NCI-H2171 treated with DMSO at 0.1 percent for 48 hours (cell line): ENCODE measurements at places on chromosomes 11 and 22.

DNA sequence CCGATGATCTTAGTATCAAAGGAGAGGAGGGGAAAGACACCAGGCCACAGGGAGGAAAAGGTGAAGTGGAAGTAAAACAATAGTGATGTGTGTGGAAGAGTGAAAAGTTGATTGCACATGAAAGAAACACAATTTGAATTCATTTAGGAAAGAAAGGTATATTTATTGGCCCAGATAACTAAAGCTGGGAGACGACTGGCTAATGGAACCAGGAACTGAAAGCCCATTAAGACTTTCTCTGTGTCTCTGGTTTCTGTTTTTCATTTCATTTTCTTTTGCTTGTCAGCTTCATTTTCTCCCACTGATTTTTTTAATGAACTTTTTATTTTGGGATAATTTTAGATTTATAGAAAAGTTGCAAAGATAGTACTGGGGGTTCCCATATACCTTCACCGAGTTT is 5.1 kb upstream of the DCHS1 start:
- no peak for DNase-seq

DNA sequence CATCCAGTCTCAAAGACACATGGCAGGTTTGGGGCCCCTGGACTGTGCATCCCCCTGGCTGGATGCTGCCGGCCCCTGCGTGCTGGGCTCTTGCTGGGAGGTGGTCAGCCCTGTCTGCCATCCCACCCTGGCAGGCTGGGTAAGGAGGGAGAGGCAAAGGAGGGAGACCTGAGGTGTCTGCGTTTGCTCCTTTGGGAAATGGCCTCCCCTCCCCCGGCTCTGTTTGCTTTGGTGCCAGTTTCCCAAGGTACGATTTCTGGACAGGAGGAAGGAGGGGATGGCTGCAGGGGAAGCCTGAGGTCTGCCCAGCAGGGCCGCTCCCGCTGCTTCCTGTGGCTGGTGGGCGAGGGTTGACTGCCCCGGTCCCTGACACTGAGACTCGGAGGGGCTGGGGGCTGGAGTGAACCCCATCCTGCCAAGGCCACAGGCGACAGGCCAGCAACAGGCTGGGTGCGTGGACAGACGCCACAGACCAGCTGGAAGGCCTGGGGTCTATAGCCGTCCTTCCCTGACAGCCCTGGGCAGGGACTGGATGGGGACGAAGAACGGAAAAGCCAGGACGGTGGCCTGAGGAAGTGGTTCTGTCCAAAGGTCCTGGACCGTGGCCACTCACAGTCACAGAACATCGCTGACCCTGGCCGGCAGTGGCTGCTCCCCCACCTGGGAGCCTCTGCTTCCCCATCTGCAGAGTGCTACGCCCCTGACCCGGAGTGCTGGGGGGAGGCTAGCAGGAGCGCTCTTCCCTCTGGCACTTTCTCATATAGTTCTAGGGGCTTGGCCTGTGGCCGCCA is 38.0 kb downstream of the OSBPL5 start:
- DNase-seq: no peak

DNA sequence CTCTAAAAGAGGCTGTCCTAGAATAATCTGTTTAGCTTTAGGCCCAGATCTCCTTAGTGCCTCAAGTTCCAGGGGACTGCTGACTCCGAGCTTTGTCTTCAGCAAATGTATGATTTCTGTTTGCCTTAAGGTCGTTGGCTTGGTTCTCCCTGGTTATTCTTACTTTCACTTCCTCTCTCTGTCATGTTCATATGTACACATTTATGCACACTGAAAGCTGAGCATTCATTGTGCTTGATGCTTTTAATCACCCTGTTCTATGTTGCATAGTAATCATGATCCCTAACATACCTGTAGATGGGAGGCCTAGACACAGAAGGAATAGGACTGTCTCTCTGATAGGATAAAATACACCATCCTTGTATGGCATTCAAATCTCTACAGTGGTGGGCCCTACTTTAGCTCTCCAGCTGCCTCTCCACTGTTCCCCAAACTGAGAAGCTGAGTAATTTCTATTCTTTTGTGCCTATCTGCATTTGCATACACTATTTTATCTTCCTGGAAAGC is 7.2 kb downstream of the PPFIBP2 start:
- no peak for DNase-seq

- no peak for DNase-seq
Measured at GRCh38 chr22:30507670-30508069, 2.2 kb upstream of the SEC14L4 start.

- no peak for DNase-seq
Measured at GRCh38 chr11:78460471-78460870, 42.9 kb upstream of the GAB2 start.

GRCh38 chr11:134835561-134835960 is 423.5 kb upstream of the B3GAT1 start:
- DNase-seq: no peak

- no peak for DNase-seq
Measured at GRCh38 chr11:66600631-66601233, 7.7 kb downstream of the CCS start.

- no peak for DNase-seq
Measured at GRCh38 chr11:68297494-68297811, 14.9 kb upstream of the LRP5 start.

DNA sequence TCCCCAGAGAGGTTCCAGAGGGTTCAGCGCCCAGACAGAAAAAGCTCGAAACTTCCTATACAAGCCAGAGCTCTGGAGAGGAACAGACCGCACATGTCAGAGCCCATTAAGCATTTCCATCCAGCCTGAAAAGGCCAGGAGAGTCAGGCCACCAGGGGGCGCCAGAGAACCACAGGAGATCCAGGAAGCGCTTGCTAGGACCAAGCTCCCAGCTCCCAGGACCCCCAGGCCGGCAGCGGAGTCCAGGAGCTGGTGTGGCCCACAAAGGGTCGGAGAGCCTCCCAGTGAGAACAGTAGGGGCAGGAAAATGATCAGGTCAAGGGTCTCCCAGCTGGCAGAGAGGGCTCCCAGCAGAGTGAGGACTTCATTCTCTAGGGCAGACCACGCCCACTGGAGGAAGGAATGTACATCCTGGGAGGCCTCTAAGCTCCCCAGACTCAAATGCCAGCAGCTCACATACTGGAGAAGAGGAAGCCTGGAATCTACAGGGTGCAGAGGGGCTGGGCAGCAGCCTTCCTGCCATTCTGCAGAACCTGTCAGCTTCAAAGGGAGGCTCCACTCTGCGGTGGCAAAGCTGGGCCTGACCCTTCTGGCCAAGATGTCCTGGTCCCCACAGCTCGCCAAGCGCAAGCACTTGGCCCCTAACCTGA is 2.1 kb upstream of the MEI1 start:
- peak; percentile 83 for DNase-seq

DNA sequence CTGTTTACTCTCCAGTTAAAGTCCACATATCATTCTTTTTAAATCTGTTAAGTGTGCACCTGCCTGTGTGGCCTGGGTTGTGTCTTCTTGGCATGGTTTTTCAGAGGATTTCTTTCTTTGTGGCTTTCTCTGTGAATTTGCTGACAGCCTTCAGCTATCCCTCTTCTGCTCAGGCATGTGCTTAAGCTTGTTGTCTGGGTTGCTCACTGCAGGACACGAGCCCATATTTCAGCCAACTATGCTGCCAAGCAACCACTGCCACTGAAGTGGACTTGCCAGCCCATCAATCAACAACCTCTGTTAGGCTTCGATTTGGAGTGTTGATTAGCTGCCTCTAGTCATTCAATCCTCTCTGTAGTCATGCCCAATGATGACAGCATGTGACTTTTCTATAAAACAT is 18.4 kb downstream of the OR51I2 start:
- no peak for DNase-seq

GRCh38 chr22:22520020-22520656 is at the start of gene ZNF280A:
Gene ZNF280A (minus strand): TSS chr22:22520270. CDS start chr22:22515630, 4,640 bp downstream.
- peak; percentile 36 for DNase-seq

DNA sequence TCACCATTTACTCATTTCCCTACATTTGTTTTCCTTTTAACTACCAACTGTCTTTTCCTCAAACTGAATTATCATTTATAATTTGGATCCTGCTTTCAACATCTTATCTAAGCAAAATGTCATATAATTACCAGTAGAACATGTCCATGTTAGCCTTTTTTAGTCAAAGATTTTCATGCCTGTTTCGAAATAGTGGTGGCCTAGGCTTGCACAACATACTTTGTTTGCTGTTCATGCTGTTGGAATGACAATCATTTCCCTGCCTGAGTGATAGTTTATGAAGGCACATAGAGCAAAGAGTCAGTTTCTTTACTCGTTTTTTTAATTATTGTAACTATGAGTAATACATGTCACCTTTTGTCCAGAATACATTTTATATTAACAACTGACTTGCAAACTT is 144.3 kb upstream of the ANO3 start:
- DNase-seq: no peak

DNA sequence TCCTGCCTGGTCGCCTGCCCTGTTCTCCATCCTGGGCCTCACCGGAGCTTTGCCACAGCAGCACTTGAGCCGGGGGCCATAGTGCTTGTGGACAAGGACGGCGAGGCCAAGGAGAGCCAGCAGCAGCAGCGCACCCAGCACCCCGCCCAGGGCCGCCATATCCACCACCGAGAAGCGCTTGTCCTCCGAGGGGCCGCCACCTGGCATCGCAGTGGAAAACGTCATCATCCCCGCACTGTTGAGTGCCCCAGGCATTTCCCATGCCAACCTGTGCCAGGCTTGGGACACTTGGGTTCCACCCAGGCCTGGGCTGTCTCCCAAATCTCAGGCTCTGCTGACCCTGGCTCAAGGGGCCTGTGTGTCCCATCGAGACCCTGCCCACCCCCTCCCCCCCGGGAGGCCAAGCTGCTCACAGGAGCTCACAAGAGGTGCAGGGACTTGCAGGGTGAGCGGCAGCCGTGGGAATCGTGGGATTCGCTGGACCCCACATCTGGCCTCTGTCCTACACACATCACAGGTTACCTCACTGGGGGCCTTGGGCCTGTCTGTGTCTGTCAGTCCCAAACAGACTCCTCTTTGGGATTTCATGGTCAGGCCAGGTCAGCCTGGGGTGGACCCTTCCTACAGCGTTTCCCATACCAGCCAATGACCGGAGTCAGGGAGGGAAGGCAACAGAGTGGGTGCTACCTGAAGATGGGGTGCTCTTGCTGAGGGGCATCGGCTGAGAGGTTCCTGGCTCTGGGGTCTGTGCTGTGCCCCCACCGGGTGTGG is 2.3 kb upstream of the IRF7 start:
- no peak for DNase-seq

DNA sequence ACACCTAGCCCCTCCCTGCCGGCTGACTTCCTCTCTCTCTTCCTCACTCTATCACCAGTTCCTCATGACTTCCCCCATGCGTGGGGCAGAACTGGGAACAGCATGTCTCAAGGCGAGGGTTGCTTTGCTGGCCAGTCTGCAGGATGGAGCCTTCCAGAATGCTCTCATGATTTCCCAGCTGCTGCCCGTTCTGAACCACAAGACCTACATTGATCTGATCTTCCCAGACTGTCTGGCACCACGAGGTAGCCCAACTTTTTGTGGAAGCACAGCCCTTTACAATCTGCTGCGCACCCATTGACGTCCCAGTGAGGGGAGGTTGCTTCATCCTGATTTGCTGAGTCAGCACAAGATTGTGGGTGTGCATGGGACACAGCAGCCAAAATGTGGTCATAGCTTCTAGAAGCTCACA is 8.6 kb downstream of the TCN2 start:
- DNase-seq: no peak

DNA sequence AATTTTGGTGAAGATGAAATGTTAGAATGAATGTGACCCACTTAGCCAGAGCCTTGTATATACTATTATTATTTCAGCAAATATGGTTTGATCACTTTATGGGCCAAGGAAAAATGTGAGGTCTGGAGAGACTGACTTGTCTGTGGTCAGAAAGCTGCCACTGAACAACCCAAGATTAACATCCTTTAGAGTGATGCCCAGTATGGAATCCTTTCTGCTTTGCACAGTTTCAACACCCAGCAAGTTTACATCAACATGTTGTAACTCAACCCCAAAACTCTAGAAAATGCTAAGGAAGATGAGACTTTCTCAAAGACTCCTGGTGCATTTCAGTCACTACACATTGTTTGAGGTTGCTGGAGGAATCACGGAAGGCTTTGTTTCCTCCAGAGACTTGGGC is 107.7 kb downstream of the SNX19 start:
- DNase-seq: no peak

- peak; percentile 41 for DNase-seq
Measured at GRCh38 chr11:121487191-121487590, 34.4 kb upstream of the SORL1-AS1 start.

- no peak for DNase-seq
Measured at GRCh38 chr11:19508165-19508564, 204.5 kb upstream of the NAV2 start.

DNA sequence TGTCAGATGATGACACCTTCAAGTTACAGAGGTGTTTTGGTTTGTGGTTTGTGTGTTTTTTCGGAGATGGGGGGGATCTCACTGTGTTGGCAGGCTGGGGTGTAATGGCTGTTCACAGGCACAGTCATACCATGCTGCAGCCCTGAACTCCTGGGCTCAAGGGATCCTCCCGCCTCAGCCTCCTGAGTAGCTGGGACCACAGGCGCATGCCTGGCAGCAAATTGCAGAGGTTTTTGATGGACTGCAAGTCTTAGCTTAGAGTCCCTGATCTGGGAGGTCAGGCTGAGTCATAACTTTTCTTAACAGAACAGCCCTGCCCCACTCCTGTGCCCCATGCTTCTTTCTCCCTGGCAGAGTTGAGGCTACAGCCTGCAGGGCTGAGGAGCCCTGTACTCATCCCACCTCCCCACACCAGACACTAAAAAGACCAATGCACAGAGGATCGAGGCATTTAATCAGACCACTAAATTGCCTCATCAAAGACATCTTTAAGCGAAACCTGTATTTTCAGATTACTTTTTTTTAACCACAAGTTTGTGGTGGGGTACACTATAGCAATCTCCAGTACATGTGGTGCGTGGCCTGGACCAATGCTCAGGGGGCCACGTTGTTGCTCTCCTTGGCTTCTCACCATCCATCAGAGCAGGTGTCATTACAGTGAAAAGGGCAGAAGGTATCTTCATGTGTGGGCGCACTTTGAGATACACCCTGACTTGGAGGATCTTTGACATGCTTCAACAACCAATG is 17.1 kb upstream of the ADORA2A start:
- DNase-seq: no peak

DNA sequence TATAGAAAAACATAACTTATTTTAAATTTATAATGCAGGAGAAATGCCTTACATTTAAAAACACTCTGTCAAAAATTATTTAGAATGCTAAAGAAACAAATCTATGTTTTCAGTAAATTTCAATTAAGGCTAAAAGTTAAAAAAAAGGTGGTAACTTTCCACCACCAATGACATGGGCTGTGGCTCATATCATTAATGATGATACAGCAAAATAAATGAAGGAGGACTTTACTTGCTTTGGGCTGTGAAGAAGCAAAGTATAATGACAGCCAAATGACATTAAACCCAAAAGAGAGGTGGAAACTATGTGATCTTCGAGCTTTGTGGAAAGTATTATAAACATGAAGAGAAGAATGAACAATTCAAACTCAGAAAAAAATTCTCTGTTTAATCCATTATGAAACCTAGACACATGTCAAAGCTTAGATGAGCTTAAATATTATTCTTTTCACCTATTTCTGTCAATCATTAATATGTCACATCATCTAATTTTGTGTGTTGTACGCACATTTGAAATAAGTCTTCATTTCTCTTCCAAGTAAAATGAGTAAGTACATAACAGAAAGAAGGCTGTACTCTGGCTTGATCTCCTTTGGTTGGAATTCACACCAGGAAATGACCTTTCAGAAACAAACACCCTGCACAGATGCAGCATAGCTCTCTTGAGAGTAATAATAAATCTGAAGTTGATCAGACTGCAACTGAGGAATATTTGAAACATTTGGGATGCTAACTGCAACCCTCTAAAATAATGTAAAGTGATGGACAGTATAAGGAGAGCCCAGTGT is 265.8 kb downstream of the TTC28 start:
- DNase-seq: no peak

GRCh38 chr22:50548040-50548920 is 2.6 kb downstream of the KLHDC7B start:
- no peak for DNase-seq
